ELR (cell line): ENCODE measurements at places on chromosomes 13 and 19.

DNA sequence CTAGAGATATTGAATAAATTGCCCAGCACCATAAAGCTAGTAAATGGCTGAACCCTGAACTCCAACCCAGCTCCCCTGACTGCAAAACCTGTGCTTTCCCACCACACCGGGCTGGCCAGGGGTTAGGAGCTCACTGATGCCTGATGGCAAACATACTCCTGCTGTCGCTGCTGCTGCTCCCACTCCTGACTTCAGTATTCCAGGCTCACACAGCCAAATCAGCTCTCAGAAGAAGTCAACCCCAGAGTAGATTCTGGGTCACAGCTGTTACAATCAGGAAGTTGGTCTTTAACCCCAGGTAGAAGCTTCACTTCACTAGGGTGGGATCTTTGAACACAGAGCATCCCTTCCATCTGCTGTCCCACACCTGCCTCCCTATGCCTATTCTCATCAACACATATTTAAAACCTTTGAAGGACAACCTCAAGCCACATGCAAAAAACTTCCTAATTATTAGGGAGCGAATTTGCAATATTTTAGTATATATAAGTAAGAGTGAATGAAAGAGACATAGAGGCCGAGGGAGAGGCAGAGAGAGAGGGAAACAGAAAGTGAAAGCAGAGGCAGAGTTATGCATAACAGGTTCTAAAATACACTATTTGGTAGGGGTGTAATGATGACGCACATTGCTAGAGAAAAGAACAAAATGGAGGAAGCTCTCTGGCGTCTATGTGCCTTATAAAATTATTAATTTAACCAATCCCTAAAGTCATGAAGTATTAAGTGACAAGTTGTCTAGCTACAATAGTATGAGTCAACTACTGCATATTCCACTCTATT is 99.4 kb upstream of the SERP2 start:
- peak; percentile 74 for DNase-seq

GRCh38 chr13:42815681-42816080 is 34.3 kb downstream of the FAM216B start:
- no peak for DNase-seq

GRCh38 chr13:34021619-34022018 is 203.7 kb downstream of the RFC3 start:
- DNase-seq: no peak

GRCh38 chr19:47110521-47111005 is 3.0 kb downstream of the ZC3H4 start:
- peak; percentile 32 for DNase-seq

DNA sequence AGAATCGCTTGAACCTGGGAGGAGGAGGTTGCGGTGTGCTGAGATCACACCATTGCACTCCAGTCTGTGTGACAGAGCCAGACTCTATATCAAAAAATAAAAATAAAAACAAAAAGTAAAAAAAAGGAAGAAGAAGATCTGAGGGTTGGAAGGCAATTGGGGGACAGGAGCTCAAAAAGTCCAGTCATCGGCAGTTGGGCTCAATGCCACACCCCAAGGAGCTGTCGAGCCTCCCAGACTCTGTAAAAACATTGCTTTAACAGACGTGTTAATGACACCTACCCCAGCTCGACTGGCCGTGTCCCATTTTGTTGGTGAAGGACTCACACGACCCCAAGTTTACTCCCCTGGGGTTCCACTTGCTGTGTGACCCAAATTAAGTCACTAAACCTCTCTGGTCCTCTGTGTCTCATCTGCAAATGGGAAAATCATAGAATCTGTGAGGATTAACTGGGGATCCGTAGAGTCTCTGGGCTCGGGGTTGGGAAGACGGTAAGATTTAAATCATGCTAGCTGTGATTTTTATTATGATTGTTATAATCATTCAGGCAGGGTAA is 7.0 kb downstream of the GNA15 start:
- no peak for DNase-seq
